ENCODE measurements at places on chromosomes 4 and X.

- no peak for DNase-seq
These were observed 506.5 kb downstream of the C4orf33 start for GRCh38 chr4:129602447-129602846.

- no peak for DNase-seq
These were observed 19.5 kb upstream of the GLRA3 start for GRCh38 chr4:174848596-174848995.

DNA sequence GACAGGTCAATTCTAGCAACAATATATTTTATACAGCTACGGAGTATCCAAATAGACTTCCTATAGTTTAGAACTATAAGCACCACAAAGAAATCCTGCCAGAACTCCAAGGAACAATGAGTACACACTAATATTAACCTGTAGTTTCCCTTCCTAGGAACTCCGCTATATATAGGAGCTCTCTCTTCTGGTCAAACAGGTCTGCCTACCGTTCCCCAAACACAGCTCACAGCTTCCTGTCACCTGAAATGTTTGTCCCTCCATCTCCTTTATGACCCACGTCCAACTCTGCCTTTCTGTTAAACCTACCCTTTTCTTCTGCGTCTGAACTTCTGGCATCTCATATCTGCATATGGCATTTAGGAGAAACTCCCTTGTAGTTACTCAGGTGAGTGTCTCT lies 10.5 kb upstream of the GJB1 start:
- DNase-seq, result no peak

DNA sequence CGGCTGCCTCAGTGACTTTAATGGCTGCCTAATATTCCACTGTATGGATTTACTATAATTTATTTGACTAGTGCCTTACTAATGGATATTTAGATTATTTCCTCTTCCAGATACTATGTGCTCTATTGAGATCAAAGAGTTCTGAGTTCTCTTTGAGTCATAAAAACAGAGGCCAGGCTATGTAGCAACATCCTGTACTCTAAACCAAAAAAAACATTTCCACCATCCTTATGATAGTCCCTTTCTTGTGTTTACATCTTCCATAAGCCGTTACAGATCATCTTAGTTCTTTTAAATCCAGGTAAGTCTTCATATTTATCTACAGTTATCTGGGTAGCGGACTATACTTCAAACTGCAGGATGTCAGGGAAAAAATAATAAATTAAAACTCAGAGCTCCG lies 56.6 kb upstream of the TMEM184C start:
- DNase-seq, result no peak

DNA sequence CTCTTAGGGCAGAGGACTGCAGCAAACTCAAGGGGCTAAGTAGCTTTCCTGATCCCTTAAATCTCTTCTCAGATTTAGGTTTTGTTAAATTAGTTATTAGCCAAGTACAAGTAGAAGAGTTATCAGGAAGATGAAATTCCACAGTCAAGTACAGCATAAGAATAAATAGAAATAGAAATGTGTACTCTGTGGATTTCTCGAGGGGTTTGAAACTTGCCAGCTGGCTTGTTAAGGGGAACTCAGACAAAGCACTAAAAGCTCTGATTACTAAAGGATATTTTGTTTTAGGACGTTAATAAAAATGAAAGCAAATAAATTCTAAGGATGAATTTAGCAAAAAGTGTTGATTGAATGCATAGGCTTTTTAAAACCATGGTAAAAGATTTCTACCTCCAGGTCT lies 654.6 kb downstream of the RAPGEF2 start:
- DNase-seq, result no peak

DNA sequence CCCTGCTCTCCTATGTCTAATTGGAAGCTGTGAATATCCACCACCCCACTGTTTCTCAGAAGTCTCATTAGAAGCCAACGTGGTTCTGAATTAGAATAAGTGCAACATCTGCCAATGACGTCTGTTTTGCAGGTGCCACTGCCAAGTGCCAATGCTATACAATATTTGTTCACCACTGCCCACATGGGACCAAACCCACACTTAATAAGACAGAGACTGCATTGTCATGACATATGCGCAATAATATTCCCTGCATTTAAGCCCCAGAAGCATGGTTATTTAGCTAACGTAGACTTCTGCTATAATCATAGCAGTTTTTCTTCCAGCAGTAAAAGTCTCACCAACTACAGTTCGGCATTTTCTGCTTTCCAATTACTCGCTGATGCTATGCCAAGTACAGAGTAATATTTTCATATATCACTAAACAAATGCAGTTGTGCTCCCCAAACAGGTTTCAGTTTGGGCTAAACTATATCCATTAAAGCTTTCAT lies 262.5 kb upstream of the PCDH18 start:
- no peak for DNase-seq

- DNase-seq, result peak; percentile 66
These were observed 180.4 kb downstream of the AFAP1 start for GRCh38 chr4:7759216-7759615.

- no peak for DNase-seq
These were observed 212.5 kb upstream of the CXorf66 start for GRCh38 chrX:140177821-140178220.

- no peak for DNase-seq
These were observed 87.6 kb downstream of the HHIP start for GRCh38 chr4:144733566-144733965.

- no peak for DNase-seq
These were observed 2.2 kb downstream of the NKAP start for GRCh38 chrX:119941336-119941735.

DNA sequence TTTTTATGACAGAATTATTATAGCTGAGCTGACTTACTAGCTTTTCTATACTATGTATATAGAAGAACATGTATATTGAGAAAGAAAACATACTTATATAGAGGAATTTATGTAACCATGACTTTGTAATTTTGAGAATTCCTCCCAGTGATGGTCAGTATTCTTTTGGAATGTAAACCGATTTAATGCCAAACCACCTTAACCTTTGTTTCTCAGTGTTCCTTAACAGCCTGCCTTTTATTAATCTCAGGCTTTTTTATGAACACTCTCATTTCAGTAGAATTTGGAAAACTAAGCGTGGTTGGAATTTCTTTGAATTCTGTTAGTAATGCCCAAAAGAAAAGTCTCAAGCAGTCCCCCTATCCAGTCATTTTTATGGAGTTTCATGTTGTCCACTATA lies 47.0 kb downstream of the MOSPD2 start:
- DNase-seq, result no peak

- no peak for DNase-seq
These were observed 4.9 kb upstream of the CPLX1 start for GRCh38 chr4:830601-831482.

- DNase-seq, result no peak
These were observed 116.3 kb upstream of the NALF2 start for GRCh38 chrX:69387567-69388487.

DNA sequence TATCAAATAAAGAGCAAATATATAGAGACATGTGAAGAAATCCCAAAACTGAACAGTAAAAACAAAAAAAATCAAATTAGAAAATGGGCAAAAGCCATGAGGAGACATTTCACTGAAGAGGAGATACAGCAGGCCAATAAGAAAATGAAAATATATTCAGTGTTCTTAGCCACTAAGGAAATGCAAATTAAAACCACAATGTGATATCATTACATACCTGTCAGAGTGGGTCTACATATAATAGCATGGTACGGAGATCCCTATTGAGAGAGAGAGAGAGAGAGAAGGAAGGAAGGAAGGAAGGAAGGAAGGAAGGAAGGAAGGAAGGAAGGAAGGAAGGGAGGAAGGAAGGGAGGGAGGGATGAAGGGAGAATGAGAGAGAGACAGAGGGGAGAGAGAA lies 707.0 kb upstream of the ACTRT1 start:
- DNase-seq, result no peak

GRCh38 chr4:164614999-164615398 lies 138.9 kb upstream of the SMIM31 start:
- DNase-seq, result no peak

GRCh38 chrX:39692796-39693195 lies 405.0 kb downstream of the BCOR start:
- DNase-seq, result no peak

DNA sequence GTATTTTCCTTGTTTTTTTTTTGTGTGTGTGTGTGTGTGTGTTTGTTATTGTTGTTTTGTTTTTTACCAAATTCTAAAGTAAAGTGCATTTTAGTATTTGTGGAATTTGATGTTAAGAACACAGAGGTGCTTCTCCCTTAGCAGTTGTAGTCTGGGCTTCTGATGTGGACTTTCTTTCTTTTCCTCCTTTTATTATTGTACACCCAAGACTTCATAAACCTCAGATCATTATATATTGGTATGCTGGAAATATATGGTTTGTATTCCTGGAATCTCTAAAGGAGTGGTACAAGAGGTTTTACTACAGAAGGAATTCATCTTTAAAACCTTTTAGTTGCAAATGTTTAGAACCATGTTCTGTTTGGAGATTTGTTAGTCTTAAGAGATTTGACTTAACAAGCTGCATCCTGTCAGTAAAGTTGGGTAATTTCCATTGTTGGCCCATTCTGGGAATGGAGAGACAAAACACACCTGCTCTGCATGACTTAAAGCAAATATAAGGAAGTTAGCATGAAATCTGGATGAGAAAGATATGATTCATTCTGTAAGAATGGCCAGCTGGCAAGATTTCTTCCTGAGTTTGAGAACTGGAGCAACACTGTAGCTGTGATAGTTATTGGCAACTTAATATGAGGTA lies 64.0 kb downstream of the SMAD1 start:
- no peak for DNase-seq

GRCh38 chrX:96721354-96721753 lies 36.7 kb downstream of the DIAPH2 start:
- DNase-seq, result no peak

DNA sequence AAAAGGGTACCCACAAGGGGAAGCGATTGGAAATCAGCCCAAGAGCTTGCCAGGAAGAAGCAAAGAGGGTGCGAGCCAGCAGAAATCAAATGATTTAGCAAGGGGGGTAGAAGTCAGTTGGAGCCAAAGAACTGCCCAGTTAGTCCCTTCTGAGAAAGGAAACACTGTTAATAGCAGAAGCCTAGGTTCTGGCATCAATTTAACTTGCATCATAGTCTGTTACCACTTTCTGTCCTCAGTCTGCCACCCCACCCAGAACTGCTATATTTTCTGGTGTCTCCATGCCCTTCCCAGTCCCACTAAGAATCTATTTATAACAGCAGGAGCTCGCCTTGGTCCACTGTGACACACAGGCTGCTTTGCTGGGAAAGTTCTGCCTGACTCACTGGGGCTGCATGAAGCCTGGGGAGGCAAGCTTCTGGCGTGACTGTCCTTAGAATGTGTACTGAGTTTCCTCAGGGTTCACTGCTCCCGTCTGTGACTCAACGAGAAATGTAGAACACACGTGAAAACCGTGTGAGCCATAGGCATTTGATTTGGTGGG lies 157.8 kb upstream of the TTC29 start:
- DNase-seq, result no peak
